HCT116 (cell line): ENCODE measurements at places on chromosomes 16 and 17.

- no peak for DNase-seq
Observed at GRCh38 chr17:13027246-13027645, 9.4 kb upstream of the ELAC2 start.

- DNase-seq, result no peak
Observed at GRCh38 chr17:8142887-8143580, 9.2 kb downstream of the PER1 start.

DNA sequence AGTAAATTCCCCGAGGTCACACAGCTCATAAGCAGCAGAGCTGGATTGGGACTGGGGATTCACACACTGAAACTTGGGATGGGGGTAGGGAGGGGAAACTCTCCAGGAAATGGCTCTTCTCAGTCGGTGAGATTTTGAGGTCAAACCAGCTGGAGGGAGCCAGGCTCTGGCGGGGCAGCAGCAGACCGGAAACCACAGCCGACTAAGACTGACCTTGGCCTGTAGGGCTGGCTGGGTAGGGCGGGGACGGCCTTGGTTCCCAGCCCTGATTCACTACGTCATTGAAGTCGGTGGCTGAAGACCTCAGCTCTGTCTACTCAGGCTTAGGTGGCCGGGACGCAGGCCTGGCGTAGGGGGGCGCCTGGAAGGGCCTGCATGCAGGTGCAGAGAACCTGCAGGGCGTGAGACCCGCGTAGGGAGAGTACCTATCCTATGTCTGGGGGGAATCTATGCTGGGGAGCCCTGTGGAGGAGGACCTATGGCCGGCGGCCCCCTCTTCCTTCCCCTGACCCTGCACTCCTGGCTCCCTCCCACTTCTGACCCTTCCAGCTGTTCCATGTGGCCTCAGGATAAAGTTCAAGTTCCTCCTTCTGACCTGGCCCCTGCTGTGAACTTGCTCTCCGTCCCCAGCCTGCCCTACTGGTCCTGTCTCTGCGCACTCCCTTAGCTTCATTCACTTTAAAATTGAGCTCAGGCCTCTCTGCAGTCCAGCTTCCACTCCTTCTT is 11.9 kb upstream of the SLC4A1 start:
- no peak for DNase-seq

DNA sequence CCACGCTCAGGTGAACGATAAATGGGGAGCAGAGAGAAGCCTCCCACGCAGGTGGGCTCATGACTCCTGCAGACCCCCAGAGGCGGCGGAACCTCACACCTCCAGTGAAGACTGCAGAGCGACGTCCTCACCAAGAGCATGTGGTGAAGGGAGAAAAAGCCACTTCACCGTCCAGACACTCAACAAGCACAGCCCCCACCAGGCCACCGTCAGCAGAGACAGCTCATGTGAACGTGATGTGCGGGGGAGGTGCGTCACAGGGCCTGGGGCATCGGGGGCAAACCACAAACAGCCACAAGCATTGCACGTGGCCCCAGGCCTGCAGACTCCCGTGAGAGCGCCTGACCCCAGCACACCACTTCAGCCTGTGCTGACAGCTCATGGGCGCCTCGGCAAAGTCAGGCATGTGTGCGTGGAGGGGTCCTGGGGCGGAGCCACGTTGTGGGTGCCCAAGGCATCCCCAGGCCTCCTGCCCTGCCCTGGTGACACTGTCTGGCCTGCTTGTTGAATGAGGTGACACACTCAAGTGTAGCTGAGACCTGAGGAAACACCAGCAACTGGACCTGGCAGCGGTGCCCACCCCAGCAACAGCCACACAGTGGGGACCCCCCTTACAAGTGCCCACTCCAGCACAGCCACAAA is 19.0 kb downstream of the LMF1 start:
- DNase-seq, result no peak

DNA sequence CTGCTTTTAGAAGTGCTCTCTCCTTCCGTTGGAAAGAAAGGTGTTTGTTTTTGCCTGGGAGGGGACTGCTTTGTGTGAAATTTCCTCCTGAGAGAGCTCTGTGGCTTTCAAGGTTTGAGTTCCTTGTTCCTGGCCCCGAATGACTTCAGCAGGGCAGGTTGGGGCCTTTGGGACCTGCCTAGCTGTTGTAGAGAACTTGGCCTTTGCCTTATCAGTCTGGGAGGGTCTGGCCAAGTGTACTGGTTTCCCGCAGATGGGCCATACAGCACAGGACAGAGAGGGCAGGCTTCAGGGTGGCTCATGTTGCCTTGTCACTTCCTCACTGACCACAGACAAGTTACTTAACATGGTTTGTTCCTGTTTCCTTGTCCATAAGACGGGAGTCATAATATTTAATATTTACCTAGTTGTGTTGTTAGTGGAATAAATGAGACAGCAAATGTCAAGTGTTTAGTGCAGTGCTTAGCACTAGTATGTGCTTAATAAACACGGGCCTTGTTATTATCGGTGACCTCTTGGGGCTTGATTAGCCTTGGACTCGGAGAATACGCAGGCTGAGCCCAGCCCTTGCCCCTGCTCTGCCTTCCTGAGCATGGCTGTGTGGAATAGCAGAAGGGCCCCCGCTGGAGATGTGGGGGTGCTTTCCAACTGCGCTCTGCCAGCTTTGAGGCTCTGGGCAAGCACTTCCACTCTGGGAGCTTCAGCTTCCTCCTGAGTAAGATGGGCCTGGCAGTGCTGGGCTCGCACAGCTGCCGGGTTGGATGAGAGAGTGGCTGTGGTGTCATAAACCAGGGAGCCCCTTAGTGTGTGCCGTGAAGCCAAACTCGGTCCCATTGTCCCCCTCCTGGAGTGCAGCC is 6.6 kb downstream of the PRSS8 start:
- DNase-seq, result no peak

GRCh38 chr17:42744806-42745617 is at the start of gene EZH1:
TSS of gene EZH1 (minus strand) at chr17:42745040. CDS start at chr17:42728941, 16,099 bp downstream.
- peak; percentile 76 for DNase-seq

DNA sequence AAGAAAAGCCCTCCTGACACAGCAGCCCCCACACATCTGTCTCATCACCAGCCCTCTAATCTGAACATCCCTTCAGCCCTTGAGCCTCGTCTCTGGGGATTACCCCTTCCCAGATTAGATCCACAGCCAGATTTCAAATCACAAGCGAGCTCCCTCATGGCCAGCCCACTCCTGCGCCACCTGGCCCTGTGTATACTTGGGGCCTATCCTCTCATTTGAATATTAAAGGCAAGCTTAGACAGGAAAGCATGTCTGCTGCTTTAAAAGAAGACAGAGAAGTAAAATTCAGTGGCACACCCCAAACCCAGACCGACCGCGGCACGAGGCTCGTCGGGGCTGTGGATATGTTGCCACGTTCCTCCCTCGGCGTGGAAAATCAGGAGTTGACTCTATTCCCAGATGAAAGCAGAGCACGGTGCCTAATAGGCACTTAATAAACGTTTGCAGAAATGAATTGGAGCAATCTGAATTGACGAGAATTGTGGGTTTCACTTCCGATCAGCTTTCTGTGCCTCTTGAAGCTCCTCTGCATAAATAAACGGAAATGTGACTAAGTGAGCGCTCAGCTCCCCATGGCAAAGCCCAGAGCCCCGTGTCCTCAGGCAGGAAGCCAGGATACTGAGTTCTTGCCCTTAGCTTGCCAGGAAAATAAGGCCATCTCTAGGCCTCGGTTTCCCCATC is 108.0 kb downstream of the CCDC182 start:
- DNase-seq, result no peak

GRCh38 chr16:72554935-72555334 is 383.0 kb upstream of the PMFBP1 start:
- peak; percentile 4 for DNase-seq

DNA sequence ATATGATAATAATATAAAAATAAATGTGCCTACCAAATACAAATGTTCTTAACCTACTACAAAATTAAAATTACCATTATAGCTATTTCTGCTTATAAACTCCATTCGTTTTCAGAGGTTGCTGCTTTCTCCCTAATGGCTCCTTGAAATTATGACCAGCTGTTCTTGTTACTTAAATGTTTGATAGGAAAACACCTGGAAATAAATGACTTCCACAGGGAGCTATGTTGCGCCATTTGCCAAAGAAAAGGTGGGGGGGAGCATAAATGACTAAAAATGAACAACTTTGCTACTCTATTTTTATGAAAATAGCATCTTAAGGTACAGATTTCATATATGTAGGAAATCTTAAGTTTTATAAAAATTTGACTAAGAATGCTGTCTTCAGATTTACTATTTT is 157.5 kb upstream of the MON1B start:
- no peak for DNase-seq

DNA sequence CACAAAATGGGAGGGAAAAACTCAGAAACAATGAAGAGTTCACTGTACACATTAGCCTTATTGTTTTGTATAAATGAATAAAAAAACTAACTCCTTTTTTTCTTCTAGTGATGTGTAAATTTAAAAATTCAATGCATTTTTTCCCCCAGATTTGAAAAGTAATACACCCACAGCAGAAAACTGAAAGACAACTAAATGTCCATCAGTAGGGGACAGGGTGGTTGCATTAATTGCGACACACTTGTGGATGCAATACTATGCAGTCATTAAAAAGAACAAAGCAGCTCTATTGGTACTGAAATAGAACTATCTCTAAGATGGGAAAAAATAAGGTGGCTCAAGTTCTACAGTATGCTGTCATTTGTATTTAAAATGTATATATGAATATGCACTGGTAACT is 13.7 kb upstream of the WIPI1 start:
- no peak for DNase-seq

- no peak for DNase-seq
Observed at GRCh38 chr17:65173284-65173793, 36.2 kb downstream of the RGS9 start.

DNA sequence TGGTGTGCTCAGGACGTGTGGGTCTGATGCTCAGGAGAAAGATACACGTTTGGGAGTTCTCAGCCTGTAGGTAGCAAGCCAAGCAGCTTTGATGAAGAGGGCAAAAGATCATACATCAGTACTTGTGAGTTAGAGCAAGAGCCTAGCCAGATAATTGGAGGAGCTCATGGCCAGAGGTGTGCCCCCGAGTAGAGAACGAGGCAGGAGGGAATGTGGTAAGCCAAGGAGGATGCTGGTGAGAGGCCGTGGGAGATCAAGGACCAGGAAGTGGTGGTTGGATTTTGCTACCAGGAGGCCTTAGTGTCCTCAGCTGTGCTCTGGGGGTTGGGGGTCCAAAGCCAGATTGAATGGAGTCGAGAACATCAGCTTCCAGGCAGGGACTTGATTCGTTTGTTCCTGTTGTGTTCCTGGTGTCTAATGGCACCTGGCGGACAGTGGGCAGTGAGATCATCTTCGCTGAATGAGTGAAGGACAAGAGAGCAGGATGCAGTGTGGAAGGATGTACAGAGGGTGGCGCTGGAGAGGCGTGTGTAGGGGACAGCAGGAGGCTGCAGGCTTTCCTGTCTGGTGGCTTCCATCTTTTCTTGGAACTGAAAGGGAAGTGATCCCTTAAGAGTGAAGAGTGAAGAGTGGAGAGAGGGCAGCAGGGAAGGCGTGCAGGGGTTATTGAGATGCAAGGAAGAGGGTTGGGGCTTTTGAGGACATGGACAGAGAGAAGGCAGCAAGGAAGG is 11.6 kb downstream of the FBXL19 start:
- no peak for DNase-seq

DNA sequence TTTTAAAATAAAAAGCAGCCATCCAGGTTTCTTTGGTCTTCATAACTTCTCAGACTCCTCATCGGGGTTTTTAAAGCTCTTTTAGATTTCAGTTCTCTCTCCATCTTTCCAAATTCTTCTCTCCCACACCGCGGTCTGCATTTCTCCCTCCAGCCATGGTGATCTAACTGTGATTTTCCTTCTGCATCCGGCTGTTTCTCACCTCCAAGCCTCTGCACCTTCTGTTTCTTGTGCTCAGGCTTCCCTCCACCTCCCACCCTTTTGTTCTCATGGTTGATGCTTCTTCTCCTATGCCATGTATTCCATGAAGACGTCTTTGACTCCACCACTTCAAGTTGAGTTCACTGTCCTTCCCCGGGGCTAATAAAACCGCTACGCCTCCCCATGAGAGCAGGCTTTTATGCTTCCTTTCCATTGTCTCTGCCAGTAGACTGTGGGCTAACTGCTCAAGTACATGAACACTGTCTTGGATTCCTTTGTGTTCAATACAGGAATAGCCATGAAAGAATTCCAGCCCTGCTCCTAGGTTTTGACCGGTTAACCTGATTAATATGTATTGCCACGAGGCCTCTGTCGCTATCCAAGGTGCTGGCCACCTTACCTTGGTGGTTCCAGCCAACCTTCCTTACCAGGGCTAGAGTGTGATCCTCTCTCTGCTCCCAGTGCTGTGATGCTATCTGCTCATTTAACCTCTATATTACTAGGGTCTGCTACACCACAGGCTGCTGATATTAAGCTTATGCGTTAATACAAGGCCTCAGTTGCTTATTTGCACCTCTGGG is 625.1 kb downstream of the HS3ST4 start:
- DNase-seq, result no peak

DNA sequence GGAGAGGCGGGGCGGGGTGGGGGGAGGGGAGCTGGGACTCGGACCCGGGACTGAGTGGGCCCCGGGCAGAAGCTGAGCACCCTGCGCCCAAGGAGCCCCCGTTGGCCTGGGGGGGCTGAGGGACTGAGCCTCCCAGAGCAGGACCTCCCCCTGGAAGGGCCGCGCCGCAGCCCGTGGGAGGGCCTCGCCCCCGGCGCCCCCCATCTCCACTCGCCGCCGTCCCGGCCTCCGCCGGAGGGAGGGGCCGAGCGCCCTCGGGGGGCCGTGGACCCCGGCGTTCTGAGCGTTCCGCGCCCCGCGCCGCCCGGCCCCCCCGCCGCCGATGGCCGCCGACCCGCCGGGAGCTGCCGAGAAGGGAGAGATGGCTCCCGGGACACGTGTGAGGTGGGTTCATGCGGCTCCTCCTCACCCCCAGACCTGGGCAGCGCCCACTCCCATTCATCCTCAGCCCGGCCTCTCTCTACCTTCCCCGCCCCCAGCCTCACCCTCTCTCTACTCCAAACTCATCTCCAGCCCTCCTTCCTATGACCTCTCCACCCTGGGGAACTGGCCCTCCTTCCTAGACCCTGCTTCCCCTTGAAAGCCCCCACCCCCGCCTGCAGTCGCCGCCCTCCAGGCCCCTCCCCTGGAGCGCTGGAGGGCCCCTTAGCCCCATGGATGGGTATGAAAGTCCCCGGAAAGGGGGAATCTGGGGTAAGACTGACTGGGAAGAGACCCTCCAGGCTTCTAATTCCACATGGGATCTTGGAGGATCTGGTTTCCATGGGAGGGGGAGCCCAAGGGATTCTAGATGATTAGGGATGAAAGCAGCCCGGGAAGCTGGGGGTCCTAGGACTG is 922 bp downstream of the FBXL19 start:
- no peak for DNase-seq
